ENCODE measurements at places on chromosomes 5 and 9.

DNA sequence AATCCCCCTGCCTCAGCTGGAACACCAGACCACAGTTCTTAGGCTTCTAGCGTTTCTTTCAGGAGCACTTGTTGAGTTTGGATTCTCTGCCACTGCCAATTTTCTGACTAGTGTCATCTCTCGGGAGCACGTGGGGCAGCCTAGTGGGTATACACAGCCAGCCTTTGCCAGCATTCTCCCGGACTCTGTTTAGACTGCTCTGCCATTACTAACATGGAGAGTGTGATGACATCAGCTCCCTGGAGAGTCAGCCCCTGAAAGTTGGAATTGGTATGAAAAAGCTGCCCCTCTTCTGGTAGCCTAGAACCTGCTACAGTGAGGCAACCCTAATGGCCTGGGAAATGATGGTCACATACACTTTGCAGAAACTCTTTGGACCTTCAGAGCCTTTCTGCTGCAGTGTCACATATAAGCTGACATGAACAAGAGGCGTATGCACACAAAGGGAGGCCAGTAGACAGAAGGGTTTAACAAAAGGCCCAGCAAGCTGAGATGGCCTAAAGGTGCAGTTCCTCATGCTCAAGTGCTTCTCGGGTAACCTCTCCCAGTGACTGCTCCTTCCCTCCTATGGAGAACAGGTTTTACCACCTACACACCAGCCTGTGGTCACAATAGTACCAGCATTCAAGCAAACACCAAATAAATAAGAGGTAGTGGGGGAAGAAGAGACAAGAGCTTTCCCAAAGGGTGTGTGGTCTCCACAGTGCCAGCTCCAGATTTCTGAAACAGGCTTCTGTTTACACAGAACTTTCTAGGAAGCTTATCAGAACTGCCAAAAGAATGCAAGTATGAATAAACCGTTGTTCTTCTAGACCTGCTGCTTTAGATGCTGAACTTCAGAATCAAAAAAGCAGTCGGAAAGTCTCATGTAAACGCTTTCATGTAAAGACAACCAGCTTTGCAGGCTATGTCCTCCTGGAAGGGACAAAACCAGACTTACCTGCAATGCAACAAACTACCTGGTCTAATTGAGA is 16.5 kb downstream of the SPACA9 start:
- DNase-seq = no peak

DNA sequence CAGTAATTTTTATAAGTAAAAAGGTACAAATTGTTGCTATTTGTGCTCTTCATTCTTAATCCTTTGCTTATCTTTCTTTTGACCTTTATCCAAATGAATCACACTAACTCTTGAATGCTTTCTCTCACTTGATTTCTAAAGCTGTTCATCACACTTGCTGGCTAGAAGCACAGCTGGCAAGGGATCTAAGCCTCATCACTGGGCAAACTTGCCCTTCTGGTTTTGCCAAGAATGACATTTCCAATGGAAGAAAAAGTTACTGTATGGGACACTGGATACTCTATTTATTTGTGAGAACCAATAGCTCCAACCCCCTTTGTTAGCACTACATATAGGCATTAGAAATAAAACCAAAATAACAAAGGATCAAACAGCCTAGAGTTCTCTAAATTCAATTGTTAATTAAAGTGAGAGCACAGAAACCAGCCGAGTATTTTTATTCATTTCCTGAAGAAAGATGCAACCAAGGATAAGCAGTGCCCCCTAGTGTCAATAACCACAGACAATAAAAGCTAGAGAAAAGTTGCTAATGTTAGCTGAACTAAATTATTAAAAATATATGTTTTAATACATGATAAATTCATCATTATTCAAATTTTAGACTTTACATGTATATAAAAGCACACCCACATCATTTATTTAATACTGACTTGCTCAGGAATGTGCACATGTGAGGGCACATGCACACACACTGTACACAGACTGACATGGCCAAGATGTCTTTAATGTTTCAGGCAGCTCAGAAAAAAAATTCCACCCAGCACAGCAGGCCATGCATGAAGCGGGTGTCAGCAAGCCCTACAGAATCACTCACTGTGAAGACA is 59.8 kb upstream of the POU5F2 start:
- peak; percentile 10 for DNase-seq

- DNase-seq = no peak
Measured at GRCh38 chr5:127583866-127584265, 65.0 kb upstream of the CTXN3 start.

DNA sequence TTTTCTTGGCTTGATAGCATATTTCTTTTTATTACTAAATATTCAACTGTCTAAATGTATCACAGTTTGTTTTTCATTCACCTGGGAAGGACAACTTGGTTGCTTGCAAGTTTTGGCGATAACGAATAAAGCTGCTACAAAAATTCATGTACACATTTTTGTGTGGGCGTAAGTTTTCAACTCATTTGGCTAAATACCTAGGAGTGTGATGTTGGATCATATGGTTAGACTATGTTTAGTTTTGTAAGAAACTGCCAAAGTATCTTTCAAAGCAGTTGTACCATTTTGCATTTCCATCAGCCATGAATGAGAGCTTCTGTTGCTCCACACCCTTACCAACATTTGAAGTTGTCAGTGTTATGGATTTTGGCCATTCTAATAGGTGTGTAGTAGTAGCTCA is 428.0 kb downstream of the ACTL7B start:
- DNase-seq = no peak

GRCh38 chr9:122173670-122174069 is 14.0 kb downstream of the MORN5 start:
- no peak for DNase-seq

DNA sequence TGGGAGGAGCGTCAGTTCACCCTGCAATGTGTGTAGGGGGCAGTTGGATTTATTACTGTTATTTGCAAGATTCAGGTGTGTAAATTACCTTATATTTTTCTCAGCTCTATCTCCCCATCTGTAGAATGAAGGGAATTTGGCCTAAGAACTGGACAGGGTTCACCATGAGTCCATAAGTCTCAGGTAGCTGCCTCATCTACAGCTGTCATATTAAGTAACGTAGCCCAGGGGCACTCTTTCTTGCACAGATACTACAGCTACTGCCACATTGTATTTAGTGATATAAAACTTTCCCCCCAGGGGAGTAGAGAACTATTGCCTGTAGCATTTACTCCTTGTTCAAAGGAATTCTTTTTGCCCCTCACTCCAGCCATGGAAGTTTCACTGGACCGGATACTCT is 301.4 kb upstream of the ZNF608 start:
- no peak for DNase-seq

DNA sequence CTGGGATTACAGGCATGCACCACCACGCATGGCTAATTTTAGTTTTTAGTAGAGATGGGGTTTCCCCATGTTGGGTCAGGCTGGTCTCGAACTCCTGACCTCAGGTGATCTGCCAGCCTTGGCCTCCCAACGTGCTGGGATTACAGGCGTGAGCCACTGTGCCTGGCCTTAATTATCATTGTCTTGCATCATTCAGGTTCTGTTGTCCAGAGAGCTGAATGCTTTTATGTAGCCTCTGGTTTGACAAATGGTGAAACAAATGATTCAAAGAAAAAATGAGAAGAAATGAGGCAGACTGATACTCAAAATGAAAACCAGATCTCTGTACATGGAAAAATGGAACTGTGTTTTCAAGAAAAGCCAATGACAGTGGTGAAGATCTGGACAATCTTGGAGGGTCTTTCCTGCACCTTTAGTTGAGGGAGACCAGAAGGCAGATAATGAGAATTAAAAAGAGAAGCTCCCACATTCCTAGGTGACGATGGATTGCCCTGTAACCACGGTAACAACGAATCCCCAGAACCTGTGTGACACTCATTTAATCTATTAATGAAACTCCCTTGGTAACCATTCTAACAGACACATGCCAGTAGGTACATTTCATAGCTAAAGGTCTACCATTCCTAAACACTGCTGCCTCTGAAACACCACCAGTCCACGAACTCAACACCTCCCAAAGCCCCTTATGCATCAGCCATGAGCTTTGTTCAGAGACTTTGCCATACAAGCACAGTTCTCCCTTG is 1.6 kb downstream of the TEX48 start:
- no peak for DNase-seq

DNA sequence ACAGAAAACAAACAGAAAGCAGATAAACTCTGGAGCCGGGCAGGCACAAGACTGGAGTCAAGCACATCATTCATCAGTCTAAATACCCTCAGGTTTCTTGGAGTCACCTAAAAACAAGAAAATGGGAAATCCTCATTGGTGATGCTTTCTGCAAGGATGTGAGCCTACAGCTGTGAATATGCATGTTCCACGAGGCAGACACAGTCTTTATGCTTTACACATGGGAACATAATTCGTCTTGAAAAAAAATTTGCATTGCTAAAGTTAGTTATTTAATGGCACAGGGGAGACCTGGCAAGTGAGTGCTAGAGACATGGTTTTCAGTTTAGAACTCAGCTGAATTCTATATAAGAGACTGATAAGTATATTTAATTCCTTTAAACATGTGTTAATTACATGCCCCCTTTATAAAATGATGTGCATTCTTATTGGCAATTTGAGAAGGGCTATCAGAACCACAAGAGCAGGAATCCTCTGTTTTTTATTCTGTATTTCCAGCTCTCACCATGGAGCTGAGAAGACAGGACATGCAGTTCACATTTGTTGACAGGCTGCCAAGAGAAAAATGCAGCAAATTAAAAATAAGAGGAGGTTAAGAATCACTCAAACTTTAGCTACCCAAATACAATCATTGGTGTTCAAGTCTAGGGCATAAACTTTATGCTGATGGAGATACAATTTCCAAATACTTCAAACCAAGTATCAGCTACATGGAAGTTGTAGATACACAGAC is 438.0 kb upstream of the MPDZ start:
- no peak for DNase-seq

DNA sequence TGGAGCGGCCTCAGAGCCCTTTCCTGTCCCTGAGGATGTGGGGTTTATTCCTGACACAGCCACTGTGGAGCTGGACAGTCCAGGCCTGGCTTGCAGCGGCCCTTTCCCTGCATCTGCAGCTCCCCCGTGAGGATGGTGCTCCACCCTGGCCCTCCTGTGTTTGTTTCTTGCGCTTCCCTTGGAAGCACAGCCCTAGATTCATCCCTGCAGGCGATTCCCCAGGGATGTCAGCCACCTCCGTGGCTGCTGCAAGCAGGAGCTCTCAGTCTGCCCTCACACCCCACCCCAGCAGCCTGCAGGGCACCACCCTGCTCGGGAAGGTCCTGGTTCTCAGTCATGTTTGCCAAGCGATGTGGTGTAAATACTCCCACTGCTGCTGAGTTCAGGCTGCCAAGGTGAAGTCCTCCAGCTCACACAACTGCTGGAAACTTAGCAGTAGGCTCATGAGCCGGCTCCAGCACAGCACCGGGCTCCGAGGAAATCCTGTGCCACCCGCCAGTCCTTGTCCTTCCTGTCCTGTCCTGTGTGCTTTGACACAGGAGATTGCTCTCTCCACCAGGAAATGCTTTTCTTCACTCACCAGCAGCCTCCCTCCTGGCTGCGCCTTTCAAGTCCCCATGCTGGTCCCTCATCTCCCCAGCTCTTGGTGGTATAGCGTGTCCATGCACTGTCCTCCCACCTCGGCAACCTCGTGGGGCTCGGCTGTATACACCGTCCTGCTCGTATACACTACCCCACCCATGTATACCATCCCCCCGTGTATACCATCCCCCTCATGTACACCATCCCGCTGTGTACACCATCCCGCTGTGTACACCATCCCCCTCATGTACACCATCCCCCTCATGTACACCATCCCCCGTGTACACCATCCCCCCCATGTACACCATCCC is 16.2 kb downstream of the ROPN1L start:
- DNase-seq = no peak

DNA sequence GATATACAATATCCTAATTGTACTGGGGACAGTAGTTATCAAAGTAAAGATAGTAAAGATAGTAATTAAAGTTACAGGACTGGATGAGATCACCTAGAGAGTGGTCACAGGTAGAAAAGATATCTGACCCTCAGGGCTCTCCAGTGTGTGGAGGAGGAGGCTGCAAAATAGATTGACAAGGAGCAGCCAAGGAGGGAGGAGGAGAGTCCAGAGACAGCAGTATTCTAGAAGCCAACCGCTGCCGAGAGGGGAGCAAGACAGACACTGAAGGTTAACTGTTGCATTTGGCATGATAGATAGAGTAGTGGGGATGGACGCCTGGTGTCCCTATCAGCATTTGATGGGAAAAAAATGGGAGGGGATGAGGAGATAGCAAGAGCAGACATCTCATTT is 17.0 kb upstream of the F2RL1 start:
- no peak for DNase-seq

DNA sequence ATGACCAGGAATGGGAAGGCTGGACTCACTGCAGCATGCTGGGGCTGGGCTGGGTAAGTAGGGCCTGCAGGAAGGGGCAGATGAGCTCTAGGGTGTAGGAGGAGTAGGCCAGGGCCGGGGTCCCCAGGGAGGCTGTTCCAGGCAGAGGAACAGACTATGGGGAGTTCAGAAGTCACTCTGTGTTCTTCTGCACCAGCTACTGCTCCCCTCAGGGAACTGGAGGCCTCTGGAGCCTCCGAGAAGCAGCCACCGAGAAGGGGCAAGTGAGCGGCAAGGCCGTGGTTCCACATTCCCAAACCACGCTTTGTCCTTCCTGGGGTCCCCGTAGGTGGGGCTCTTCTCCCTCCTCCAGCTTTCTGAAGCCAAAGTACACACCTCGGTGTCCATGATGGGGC is 8.4 kb upstream of the SLC2A6 start:
- no peak for DNase-seq

DNA sequence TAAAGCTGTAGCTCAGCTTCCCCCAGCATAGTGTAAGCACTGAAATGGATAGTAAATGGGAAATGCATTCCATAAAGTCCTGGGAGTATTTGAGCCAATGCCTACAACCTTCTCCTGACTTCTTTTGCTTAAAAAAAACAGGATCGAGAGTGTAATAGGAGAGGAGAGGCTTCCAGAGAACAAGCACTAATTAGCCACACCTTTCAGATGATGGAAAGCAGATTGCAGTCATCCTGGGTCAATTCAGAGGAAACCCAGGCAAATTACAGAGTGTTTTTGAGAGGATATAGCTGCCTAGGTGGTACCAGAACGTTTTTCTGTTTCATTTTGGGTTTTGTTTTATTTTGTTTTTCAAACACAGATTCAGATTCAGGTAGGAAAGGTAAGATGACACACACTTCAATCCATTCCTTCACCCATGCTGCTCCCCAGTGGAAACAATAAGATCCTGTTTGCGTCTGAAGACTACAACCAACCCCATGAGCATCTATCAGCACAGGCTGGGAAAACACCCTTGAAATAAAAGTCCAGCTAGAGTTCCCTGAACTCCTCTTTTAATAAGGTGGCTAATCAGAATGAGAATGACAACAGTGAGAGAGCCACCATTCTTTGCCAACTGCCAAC is 95.6 kb downstream of the RFK start:
- no peak for DNase-seq

- no peak for DNase-seq
Measured at GRCh38 chr5:24208686-24209106, 436.1 kb downstream of the CDH10 start.

GRCh38 chr9:2568689-2569088 is 52.9 kb upstream of the VLDLR start:
- no peak for DNase-seq

DNA sequence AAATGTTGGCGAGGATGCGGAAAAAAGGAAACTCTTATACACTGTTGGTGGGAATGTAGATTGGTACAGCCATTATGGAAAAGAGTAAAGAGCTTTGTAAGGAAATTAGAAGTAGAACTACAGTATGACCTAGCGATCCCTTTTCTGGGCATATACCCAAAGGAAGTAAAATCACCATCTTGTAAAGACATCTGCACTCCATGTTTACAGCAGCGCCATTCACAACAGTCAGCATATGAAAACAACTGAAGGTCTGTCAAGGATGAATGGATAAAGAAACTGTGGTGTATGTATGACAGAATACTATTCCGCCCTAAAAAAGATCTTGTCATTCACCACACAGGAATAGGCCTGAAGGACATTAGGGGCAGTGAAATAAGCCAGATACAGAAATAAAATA is 27.7 kb upstream of the SLC25A51 start:
- no peak for DNase-seq
